Muscle of leg (tissue), 16 donors: ENCODE measurements at places on chromosomes 5 and 9. TPM values are rescaled to one million over a fixed set of nuclear protein-coding genes. Genes with fewer than 3 reads are reported as not detected.

DNA sequence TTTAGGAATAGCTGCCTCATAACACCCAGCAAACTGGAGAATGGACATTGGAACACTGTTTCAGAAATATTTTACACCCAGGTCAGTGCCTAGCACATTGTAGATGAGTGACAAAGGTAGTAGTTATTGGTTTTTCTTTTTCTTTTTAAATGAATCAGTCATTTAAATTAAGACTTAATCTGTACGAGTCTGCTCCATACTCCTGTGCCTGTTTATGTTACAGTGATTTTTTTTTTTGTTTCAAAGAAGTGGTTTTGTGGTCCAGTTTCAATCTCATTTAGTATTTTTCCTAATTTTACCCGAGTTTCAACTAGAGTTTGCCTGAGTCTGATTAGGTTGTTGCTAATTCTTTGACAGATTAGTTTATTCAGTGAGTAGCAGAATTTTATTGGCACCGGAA, 16.2 kb downstream of the LMNB1 start:
- DNase-seq = no peak

DNA sequence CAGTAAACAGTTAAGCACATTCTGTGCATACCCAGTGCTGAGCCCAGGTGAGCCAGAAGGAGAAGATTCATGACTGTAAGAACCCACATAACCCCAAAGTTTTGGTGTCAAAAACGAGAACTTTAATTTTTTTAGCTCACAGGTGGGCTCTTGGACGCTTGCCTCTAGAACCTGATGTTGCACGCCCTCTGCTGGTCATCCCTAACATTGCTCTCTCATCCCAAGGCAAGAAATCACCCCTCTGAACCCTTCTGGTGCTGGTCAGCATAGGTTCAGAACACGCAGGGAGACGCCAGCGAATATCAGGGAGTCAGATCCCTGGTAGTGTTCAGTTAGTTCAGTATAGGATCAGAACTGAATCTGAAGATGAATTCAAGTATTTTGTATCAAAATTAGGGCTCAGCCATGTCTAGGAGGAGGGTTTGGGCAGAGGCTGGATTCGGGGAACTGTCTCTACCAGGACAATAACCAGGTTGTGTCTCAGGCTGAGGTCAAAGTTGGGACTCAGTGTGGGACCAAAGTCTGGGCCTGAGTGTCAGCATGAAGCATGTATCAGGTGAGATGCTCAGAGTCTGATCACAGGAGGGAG, 4.1 kb upstream of the DNAJB5 start:
- DNase-seq = peak; percentile 35

PCDHGA2 gene
- polyA plus RNA-seq = 2.8 TPM

SLC45A2 gene
- polyA plus RNA-seq = 0.35 TPM

DBH gene
- polyA plus RNA-seq = 0.51 TPM

GRCh38 chr5:132481596-132482211, 8.9 kb downstream of the IRF1 start:
- no peak for DNase-seq

GRCh38 chr5:151063142-151063989, 17.5 kb downstream of the TNIP1 start:
- DNase-seq = peak; percentile 75

DNA sequence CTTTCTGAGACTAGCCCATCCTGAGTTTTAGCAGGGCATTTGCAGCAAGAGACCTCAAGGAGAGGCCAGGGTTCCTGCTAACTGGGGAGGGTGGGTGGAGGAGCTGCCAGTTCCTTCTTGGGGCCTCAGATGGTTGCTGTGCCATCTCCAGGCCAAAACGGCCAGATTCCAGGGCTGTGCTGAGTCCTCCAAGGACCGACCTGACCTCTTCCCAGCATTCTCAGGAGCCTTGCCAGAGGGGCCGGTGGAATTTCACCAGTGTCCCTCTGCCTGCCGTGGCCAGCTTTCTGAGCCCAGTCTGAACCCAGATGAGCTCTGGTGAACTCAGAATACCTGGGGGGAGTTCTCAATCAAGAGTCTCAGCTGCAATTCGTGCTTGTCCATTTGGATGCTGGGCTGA, 54.3 kb downstream of the TSTD2 start:
- no peak for DNase-seq

DNA sequence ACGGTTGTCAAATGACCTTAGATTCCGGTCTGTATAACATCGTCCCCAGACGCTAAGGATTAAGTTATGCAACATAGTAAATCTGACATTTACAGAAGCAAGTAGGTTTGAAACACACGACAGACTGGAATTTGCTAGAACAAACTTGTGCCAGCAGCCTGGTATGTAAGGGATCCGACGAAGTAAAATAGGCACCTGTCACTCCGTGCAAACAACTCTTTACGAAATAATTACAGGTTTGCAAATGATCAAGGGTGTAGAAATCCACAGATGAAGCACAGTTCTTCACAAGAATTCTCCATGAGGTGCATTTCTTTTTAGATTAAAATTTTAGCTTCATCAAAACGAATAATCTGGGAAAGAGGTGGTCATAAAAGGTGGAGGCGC, 508 bp downstream of the MOCS2 start:
- DNase-seq = peak; percentile 42

DNA sequence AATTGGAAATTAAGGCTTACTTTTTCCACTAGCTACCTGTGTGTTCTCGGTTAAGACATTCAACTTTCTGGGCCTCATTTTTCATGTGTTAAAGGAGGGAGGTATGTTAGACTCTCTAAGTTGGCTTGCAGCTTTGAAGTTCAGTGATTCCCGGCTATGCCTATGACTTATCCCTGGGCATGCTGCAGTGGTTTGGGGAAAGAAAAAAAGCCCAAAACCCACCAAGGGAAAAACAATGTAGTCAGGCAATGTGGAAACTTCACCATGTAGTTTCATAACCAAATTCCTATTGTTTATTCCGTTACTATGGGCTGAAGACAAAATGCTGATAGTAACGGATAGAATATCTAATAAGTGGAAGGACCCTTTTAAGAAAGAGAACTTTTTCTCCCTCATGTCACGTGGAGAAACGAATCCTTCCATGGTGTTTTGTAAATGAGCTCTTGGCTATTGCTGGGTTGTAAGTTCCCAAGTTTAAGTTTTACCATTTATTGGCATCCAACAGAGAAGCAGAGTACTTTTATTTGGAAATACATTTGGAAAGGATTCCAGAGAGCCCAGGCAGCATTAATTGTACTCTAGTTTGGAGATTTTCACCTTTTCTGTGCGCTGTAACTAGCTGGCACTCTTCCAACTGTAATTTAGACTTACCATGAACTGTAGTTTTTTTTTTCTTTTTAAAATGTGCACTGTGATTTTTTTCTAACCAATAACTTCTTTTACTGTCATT, 84.9 kb upstream of the MPDZ start:
- peak; percentile 82 for DNase-seq

GRCh38 chr5:163809473-163809872, 304.1 kb downstream of the MAT2B start:
- no peak for DNase-seq

- peak; percentile 79 for DNase-seq
Observed at GRCh38 chr5:55675119-55675518, 37.0 kb downstream of the SLC38A9 start.

GRCh38 chr5:113068559-113068958, 92.0 kb downstream of the DCP2 start:
- DNase-seq = no peak

TAF11L8 gene
- polyA plus RNA-seq = not detected

QRFP gene
- 0.48 TPM for polyA plus RNA-seq

FABP6 gene
- 0.30 TPM for polyA plus RNA-seq

PTPN3 gene
- 3.6 TPM for polyA plus RNA-seq

DNA sequence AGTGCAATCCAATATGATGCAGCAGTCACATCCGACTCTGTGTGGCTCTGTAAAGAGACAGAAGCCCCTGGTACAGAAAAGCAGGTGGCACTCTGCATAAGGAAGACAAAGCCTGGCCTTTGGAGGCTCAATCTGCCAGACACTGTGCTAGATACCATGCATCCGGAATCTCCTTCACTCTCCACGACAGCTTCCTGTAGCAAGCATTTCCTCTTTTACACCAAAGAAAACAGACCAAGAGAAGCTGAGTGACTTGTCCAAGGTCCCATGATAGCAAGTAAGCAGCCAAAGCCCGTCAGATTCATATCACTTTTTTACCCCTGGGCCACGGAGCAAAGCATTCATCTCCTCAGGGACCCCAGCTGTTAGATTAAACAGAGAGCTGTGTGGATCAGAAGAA, 64.2 kb upstream of the SMIM23 start:
- DNase-seq = peak; percentile 35

DNA sequence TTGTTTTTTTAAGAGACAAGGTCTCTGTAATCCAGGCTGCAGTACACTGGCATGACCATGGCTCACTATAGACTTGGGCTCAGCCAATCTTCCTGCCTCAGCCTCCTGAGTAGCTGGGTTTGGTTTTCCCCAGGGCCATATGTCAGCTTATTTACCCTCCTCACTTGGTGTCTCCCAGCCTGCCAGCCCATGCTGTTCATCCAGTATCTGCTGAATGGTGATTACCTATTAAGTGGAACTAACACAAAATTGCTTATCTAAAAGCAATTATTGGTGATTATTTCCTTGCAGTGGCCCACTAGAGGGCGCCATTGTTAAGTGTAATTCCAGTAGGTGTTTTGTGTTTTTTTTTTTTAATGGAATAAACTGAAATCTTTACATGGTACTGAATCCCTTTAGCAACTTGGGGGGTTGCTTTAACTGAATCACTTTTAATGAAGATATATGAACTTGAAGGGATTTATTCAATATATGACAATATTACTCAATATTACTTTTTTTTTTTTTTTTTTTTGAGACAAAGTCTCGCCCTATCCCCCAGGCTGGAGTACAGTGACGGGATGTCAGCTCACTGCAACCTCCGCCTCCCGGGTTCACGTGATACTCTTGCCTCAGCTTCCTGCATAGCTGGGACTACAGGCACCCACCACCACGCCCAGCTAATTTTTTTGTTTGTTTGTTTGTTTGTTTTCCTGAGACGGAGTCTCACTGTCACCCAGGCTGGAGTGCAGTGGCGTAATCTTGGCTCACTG, 13.8 kb downstream of the EXOSC2 start:
- peak; percentile 80 for DNase-seq

GRCh38 chr5:90865180-90865579, 306.6 kb downstream of the ADGRV1 start:
- no peak for DNase-seq

DNA sequence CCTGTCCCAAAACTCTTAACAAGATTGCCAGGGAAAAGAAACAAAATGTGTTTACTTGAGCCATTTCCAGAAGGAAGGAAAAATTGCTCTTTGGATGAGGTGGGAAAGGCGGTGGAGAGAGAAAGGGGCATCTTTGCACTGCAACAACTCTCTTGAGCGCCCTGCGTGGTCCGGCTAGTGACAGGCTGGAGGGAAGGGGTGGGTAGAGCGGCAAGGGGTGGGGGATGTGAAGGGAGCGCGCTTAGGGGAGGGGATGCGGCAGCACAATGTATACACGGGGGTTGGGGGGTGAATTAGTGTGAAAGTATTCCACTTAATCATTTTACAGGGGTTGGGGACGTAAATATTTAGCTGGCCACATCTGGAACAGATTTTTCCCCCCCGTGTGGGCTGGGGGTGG, 1.3 kb downstream of the FGF10 start:
- DNase-seq = peak; percentile 56

DROSHA gene
- polyA plus RNA-seq = 43.7 TPM

- peak; percentile 26 for DNase-seq
Observed at GRCh38 chr5:10876006-10876744, 115.1 kb upstream of the DAP start.

DNA sequence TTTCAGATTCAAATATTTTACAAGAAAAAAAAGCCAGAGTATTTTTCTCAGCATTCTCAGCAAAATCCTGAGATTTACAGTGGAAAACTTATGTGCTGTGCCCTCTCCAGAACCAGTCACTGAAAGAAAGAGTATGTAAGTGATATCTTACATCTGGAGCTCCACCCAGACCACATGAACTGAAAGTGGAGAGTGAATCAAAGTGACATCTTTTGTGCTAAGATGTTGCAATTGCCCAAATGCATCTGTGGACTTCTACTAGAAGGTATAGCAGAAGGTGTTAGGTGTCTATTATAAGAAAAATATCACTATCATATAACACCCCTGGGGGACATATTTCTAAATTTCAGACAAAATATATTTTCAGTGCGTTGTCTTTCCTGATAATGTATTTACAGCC, 49.0 kb upstream of the RIC1 start:
- DNase-seq = no peak

DNA sequence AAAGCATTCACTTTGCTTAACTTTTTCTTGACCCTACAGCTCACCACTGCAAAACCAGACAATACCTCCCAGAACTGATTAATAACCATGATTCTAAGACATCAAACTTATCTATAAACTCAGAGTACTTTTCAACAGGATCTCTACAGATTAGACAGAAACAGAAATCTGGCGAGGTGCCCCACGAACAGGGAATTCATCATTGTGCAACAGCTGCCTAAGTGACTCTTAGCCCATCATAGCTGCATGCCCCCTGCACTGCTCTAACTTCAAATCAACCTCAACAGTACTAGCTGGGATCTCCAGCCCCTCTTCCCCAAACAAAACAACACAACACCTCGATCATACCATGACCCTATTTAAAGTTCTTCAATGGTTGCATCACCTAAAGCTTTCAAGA, 16.1 kb upstream of the COL23A1 start:
- no peak for DNase-seq

GRCh38 chr5:179605026-179605833, 18.2 kb downstream of the HNRNPH1 start:
- peak; percentile 51 for DNase-seq

WNT8A gene
- polyA plus RNA-seq = 0.36 TPM

GRCh38 chr9:133589454-133590227, 19.5 kb downstream of the FAM163B start:
- DNase-seq = no peak

GRCh38 chr9:129355631-129356030, 177.6 kb upstream of the IER5L start:
- DNase-seq = no peak

DNA sequence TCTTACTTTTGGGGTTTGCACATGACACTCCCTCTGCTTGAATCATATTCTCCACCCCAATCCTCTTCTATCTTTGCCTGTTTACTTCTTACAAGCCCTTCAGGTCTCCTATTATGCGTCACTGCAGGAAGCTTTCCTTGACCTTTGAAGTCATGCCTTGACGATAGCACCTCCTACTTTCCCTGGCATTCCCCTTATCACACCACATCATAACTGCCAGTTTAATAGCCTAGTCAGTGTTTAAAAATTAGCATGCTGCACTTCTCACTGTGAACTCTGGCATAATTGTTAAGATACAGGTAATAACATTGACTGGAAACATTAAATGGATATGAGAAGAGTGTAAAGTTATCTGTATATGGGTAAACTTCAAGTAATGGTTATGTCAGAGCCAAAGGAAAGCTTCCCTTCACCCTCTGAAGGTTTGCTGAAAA, 37.1 kb upstream of the CEP120 start:
- DNase-seq = no peak

DNA sequence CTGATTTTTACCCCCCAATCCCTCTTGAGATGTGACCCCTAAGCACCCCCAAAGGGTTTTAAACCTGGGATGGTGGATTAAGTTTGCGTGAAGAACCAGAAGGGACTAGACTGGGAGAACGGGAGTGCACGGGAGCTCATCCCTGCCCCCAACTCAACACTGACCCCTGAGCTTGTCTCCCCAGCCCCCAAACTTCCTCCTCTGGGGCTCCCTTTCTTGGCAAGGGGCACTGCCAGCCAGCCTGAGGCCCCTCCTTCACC, 5.0 kb upstream of the SET start:
- DNase-seq = no peak
